Endothelial cell of umbilical vein (primary cell): ENCODE measurements at places on chromosomes 5 and 9. TPM values are rescaled to one million over a fixed set of nuclear protein-coding genes. Genes with fewer than 3 reads are reported as not detected.

GRCh38 chr5:95725937-95726810 is 5.0 kb upstream of the RHOBTB3 start:
- DNase-seq = no peak

DNA sequence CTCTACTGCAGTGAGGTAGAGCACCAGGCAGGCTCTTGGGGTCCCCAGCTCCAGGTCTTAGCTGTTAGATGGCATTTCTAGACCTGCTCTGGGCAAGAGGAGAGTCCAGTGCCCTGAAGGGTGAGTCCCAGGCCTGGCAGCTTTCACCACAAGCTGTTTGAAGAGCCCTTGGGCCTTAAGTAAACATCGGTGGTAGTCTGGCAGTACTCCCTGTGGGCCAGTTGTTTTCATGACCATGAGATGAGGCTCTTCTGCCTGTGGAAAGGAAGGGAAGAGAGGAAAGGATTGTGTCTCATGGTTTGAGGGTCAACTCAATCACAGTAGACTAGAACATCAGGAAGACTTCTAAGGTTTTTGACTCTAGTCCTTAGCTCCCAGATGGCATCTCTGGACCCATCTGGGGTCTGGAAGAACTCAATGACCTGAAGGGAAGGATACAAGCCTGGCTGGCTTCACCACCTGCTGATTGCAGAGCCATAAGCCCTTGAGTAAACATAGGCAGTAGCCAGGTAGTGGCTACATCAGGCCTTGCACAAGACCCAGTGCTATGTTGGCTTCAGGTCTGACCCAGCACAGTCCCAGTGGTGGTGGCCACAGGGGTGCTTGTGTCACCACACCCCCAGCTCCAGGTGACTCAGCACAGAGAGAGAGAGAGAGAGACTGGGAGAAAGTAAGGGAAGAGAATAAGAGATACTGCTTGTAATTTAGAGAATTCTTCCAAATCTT is 114.3 kb upstream of the PCSK5 start:
- no peak for DNase-seq

The PCDHB15 gene
- 0.55 and 0.69 TPM in 2 replicates for total RNA-seq

The STOML2 gene
- 142 and 144 TPM in 2 replicates for total RNA-seq

The SOWAHA gene
- total RNA-seq = not detected in 2 replicates
